Stimulated activated CD4-positive, alpha-beta T cell treated with anti-CD3 and anti-CD28 coated beads, Interleukin-1b, Interleukin-23, amount 100 ng/mL, for 1 hour (primary cell): ENCODE measurements at places on chromosomes 5 and 9.

DNA sequence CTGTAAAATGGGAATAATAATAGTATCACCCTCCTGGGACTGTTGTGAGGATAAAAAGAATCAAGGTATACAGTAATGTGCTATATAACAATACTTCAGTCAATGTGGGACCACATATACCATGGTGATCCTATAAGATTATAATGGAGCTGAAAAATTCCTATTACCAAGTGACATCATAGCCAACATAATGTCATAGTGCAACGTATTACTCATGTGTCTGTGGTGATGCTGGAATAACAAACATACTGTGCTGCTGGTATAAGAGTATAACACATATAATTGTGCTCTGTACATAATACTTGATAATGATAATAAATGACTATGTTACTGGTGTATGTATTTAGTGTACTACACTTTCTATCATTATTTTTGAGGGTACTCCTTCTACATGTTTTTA lies 38.1 kb downstream of the LIFR start:
- DNase-seq, result no peak

DNA sequence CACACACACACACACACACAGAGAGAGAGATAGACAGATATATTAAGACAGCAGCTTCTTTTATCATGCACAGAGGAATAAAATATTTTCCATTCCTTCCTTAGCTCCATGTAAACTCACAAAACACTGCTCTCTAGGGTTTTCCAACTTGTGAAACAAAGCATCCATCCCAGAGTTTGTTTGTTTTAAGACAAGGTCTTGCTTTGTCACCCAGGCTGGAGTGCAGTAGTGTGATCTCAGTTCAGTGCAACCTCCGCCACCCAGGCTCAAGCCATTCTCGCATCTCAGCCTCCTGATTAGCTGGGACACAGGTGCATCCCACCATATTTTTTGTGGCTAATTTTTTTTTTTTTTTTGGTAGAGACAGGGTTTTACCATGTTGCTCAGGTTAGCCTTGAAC lies 298.7 kb downstream of the FBXL17 start:
- no peak for DNase-seq

- DNase-seq, result no peak
Observed at GRCh38 chr9:102439583-102439982, 555.5 kb upstream of the CYLC2 start.

DNA sequence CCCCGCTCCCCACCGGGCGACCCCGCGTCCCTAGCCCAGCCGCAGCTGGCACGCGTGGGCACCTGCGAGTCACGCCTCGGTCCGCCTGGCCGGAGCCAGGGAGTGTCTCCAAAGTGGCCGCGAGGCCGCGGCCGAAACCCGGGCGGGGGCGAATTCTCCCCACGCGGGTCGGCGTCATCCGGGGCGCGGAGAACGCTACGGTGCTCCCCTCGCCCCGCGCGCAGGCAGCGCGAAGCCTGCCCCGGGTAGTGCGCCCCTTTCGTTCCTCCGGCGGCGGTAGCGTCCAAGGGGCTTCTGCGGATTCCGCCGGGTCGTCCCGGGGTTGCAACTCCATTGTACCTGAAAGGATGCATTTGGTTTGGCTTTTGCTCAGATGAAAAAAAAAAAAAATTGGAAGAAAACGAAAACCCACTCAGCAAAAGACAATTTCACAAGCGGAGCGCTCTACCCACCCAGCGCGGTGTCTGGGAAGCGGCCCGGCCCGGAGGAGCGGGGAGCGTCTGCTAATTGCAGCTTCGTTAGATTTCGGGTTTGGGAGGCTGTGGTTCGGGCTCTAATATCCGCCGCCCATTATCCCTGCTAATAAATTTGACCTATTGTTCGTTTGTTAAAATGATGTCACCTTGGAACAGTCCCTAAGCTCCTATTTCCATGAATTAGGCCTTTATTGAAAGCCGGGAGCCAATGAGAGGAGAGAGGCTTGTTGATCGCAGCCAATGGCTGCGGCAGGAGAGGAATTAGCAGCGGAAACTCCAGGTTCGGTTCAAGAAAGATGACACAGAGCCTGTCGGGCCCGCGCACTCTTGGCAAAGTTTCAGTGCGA lies at the start of gene TLX3:
TLX3 (plus strand) TSS at position 796 of the 823 bp plus-strand sequence. CDS start 118 bp downstream, outside the sequence.
- DNase-seq, result no peak

- DNase-seq, result no peak
Observed at GRCh38 chr5:175214152-175214551, 229.8 kb downstream of the DRD1 start.
